ENCODE measurements at places on chromosomes 1 and 21.

GRCh38 chr1:186442651-186443375, 18.1 kb downstream of the PDC start:
- no peak for DNase-seq

DNA sequence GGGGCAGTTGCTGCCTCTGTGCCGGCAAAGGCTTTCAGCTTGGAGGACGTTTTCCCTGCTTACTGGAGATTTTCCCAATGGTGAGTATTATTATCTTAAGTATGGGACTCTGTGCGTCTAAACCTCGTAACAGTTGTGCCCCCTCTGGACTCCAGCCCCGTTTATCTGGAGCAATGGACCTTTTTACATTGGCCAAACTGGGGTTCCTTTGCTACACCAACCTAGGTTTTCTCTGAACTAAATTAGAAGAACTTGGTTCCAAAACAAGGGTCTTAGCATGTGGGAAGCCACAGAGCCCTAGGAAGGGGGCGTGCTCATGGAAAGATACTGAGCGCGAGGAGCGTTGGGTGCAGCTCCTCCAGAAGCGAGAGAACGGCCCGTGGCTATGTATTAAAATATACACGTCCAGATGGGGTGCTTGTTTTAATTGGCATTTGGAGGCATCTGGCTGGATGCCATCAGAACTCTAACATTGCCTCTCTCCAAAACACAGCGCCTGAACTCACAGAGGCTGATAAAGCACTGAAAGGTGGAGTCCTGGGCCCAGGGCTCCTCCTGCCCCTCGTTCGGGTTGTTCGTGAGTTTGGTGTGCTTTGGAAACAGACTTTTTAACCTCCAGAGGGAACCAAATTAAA, 28.4 kb downstream of the POFUT2 start:
- DNase-seq = no peak

DNA sequence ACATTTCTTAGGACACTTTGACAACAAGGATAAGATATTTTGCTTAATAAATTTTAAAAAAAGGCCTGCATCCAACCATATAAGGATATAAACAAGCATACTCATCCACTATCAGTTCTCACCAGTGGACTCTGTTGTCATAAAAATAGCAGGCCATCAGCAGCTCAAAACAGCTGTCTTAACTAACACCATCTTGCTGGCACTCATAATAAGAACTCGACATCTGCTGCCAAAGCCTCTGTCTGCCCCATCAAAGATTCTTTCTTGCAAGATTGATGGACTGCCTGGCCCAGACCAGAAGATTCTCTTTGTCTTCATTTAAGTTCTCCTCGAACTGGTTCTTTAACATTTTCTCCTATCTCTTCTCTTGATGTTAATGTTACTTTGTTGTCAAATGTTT, 10.1 kb downstream of the JMJD4 start:
- DNase-seq = no peak

GRCh38 chr1:180170546-180171151, 16.0 kb downstream of the QSOX1 start:
- DNase-seq = no peak

DNA sequence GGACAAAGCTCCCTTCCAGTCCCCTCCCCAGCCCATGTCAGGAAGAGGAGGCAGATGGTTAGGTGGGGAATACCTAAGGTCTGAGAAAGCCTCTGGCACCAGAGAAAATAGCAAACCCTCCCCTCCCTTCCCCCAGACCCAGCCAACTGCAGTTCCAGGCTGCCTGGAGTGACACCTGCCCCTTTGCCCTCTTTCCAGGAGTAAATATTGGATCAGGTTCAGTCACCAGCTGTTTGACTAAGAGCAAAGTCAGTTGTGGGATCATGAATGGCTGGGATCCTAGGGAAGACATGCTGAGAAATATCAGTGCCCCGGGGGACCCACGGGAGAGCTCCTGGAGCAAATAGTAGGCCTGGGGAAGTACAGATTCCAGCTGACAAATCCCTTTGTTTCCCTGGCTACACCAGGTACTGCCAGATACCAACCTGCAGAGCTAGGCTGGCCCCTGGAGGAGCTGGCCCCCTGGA, 12.2 kb upstream of the CDK18 start:
- DNase-seq = no peak

- no peak for DNase-seq
Observed at GRCh38 chr1:19388980-19389379, 76.9 kb downstream of the SLC66A1 start.
